ENCODE measurements at places on chromosomes 5 and 9.

DNA sequence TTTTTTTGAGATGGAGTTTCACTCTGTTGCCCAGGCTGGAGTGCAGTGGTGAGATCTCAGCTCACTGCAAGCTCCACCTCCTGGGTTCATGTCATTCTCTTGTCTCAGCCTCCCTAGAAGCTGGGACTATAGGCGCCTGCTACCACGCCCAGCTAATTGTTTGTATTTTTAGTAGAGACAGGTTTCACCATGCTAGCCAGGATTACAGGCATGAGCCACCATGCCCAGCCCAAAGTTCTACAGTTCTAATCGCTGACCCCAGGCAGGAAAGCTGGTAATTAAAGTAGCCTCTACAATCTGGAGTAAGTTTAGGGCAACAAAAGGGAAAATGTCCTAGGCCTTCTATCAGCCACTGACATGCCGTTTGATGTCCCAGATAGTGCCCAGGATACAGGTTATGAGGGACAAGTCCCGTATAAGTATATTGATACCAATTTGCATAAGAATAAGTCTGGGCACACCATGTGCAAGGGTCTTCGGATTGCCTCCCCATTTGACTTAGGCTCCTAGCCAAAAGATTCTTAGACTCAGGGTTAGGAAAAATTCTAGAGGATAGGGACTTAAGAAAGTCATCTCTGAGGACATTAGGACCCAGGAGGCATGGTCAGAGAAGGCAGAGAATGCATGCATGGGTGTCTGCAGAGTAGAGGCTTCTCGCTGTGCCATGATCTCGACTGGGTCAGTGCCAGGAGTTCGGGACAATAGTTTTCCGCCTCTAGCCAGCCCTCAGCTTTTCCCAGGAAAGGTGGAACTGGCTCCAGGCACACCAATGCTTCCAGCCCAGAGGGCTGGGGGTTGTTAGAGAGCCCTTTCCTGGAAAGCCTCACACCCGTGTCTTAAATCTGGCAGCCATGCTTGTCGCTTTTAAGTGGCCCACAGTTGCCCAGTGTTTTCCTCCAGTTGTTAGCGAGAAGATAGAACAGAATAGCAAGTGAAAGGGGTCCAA is 1111.1 kb downstream of the TAF11L14 start:
- DNase-seq, result no peak

GRCh38 chr5:10153808-10154537 is 95.7 kb downstream of the ATPSCKMT start:
- DNase-seq, result no peak

DNA sequence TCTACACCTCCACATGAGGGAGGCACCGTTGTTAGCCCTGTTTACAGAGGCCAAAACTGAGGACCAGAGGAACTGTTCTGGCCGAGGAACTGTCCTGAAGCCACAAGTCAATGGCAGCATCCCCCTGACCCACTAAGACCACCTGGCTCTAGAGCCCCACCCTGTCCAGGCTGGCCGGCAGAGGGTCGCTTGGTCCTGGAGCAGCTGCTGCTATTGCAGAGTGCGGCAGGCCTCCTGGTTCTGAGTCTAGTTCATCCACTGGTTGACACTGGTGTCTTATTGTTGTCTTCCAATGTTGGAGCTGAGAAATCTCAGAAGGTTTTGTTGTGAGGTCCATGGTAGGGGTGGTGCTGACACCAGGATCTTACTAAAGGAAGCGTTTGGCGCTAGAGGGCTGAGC is 26.6 kb upstream of the ANGPTL2 start:
- DNase-seq, result no peak

- no peak for DNase-seq
These were observed 16.3 kb upstream of the CDC23 start for GRCh38 chr5:138229387-138229786.

GRCh38 chr9:8382266-8382665 is 582.7 kb upstream of the DMAC1 start:
- no peak for DNase-seq

Measured in GM18507 (cell line).